Stimulated activated CD4-positive, alpha-beta T cell treated with anti-CD3 and anti-CD28 coated beads, Interleukin-1b, Interleukin-23, amount 100 ng/mL, for 1 hour (primary cell): ENCODE measurements at places on chromosomes 5 and 9.

DNA sequence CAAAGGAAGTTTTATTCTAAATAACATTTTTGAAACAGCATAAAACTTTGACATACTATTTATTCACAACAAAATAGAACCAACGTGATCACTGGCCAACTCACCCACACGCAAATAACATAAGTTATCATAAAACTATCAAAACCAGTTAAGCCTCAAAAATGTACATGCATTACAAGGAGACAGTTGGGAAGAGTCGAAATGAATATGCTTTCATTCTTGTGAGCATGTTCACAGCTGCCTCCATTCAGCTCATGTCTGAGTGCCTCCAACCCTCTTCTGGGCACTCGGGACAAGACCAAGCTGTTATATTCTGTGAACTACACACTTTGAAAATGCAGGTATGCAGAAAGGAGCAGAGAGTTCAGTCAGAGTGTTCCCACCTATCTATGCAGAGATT, 284.9 kb downstream of the BNC2 start:
- no peak for DNase-seq

DNA sequence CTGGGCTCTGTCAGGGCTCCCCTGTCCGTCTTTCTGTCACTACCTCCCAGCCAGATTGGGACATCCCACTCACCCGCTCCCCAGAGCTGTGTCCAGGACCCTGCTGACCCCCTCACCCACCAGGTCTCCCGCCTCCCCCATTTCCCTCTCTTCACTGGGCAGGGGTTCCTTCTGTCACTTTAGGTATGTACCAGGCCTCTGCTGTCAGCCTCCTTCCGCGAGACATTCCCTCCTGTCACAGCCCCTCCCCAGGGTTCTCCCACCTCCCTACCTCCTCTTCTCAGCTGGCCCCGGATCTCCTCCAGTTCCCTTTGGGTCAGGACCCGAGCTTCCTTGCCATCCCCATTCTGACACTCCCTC, 488 bp downstream of the POLR1E start:
- DNase-seq: no peak

DNA sequence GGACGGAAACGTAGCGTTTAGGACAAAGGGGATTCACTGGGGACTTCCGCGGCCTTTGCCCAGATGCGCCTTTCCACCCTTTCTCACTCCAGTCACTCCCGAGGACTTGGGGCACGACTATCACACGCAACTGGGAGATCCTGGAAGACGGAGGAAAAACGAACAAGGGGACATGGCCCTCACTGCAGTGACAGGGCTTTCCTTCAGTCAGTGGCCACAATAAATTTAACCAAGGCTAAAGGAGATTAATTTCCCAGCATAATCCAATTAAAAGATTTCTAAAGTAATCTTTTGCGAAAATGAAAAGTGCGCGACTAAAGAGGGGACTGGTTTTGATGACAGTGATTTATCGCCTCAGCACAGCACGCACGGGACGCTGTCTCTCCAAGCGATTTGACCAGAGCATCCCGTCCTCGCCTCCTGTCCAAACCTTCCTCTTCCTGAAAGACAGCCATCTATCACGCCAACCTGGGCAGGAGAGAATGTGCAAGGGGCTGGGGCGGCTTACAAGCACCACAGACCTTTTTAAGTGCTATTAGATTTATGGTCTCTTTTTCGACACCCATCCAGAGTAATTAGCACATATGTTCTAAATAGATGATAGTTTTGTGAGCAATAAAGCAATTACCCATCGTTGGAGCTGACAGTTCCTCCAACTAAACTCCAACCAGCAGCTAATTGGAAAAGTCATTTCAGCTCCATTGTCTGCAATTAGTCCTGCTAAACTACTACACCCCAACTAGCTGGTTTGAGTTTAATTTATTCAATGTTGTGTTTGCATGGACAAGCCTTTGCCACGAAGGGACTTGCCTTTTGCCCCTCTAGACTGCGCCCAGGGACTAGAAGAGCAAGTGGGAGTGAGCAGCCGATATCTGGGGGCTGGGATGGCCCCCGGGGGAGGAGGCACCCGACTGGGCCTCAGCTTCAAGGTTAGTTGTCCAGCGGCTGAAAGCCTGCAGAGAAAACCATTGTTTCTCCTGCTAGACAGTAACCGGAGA, 7.4 kb downstream of the NR2F1-AS1 start:
- DNase-seq: no peak

- peak; percentile 1 for DNase-seq
These were observed 268.2 kb downstream of the MAST4 start for GRCh38 chr5:66864240-66864884.

DNA sequence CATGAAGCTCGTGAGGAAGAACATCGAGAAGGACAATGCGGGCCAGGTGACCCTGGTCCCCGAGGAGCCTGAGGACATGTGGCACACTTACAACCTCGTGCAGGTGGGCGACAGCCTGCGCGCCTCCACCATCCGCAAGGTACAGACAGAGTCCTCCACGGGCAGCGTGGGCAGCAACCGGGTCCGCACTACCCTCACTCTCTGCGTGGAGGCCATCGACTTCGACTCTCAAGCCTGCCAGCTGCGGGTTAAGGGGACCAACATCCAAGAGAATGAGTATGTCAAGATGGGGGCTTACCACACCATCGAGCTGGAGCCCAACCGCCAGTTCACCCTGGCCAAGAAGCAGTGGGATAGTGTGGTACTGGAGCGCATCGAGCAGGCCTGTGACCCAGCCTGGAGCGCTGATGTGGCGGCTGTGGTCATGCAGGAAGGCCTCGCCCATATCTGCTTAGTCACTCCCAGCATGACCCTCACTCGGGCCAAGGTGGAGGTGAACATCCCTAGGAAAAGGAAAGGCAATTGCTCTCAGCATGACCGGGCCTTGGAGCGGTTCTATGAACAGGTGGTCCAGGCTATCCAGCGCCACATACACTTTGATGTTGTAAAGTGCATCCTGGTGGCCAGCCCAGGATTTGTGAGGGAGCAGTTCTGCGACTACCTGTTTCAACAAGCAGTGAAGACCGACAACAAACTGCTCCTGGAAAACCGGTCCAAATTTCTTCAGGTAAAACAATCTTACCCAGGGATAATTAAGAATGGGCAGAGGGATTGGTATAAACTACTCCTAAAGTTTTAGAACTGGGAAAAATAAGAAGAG, 12.9 kb downstream of the ITGA1 start:
- peak; percentile 17 for DNase-seq

GRCh38 chr5:14123974-14124482, 19.1 kb upstream of the TRIO start:
- no peak for DNase-seq

DNA sequence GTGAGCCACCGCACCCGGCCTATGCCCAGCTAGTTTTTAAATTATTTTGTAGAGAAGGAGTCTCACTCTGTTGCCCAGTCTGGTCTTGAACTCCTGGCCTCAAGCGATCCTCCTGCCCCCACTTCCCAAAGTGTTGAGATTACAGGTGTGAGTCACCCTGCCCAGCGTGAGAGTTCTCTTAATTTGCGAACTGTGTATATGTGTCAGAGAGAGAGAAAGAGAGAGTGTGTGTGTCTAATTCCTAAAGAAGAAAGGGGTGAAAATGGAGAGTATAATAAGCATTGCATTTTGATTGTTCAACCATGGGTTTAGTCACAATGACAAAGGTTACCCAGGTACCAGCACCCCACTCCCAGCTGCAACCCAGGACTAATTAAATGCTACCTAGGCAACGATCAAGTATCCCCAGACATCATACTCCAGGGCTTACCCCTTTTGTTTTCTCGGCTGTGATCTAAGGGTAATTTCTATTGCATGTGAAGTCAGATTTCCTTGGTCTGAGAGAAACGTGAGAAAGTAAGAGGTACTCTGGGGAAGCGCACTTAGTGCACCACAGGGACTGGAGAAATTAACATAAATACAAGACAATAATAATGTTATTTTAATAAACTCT, 16.6 kb downstream of the MAP1B start:
- no peak for DNase-seq

DNA sequence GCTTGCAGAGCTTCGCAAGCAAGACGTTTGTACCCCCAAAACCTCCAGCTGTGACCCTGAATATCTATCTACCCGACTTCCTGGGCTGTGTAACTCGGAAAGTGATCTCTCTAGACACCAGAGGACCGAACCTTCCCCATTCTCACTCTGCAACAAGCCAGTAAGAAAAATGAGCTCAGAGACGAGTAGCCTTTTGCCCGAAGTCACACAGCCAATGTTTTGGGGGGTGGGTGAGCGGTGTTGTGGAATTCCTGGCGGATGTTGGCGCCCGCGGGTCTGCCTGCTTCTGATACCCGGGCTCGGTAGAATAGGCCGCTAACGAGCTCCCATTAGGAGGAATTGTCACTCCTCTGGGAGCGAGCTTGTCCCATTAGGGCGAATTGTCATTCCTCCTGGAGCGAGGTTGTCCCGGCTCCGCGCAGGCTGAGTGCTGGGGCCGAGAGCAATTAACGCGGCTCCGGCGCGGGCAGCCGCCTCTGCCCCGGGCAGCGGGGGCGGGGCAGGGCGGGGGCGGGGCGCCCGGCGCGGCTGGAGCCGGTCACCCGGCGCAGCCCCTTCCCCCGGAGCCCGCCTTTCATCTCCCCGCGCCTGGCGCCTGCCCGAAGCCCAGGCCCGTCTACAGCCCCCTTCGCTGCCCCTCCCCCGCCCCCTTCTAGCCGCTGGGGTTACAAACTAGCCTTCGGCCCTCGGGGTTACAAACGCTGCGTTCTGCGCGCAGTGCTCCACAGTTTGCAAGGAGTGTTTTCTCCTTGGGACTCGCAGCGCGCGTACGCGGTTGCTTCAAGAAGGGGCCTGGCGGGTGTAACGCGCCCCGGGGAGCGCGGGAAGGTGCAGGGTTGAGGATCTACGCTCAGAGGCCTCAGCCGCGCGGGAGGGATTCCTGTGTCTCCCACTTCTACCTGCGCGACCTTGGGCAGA, 3.5 kb upstream of the MSX2 start:
- DNase-seq: no peak

DNA sequence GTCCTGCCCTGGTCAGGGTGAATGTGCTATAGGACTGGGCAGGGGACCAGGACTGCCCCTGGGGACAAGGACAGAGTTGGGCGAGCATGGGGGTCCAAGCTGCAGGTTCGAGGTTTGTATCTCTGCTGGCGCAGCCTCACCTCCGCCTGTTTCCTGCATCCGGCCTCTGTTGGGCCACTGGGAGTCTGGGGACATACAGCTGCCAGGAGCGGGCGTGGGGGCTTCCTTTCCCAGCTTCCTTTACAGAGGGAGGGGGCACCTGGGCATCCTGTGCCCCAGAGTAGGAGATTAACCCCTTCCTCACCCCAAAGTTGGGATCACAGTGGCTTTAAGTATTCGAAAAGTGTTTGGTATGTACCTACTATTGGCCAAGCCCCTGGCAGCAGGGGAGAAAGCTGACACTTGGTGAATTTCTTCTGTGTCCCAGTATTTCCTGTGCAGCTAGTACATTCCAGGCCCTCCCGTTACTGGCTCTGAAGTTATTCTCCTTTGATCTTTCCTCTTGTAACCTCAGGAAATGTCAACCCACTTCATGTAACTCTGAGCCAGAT, 19.0 kb downstream of the OLFML2A start:
- DNase-seq: no peak

DNA sequence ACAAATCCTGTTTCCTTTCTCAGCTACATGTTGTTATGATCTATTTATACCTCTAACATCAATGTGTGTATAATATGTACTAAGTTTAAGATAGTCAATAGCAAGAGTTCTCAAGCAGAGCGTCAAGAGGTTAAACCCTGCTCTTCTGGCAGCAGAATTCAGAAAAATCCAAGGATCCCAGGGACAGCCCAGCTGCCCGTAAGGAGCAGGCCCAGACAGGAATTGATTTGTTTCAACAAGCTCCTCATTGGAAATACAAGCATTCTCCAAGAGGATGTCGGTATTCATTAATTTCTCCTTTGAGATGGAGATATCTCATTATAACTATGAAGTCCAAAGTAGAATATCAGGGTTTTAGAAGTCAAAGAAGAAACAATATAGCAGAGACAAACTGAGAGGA, 14.9 kb downstream of the EFNA5 start:
- DNase-seq: no peak

- DNase-seq: no peak
These were observed 236.2 kb upstream of the NFIL3 start for GRCh38 chr9:91659529-91660495.

DNA sequence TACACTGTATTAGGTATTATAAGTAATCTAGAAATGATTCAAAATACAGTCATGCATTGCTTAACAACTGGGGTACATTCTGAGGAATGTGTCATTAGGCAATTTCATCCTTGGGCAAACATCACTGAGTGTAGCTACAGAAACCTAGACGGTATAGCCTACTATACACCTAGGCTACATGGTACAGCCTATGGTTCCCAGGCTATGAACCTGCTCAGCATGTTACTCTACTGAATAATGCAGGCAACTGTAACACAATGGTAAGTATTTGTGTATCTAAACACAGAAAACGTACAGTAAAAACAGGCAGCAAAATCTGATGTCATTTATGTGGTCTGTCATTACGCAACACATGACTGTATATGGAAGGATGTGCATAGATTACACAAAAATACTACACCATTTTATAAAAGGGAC, 96.8 kb downstream of the RAPGEF6 start:
- DNase-seq: no peak

GRCh38 chr9:22010866-22011625, 1.9 kb upstream of the CDKN2B start:
- no peak for DNase-seq
